8988T (cell line): ENCODE measurements at places on chromosomes 2 and 18.

GRCh38 chr18:67875944-67876343, 359.4 kb upstream of the DSEL start:
- DNase-seq = no peak

GRCh38 chr18:31243740-31244512, 74.0 kb upstream of the DSG1 start:
- no peak for DNase-seq

DNA sequence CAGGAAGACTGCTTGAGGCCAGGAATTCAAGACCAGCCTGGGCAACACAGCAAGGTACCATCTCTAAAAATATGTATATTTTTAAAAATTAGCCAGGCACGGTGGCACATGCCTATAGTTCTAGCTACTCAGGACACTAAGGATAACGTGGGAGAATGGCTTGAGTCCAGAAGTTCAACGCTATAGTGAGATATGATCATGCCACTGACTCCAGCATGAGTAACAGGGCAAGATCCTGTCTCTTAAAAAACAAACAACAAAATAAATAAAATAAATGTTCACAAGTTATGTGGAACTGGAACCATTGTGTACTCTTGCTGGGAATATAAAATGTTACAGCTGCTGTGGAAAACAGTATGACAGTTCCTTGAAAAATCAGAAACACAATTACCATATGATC, 47.2 kb downstream of the USP34 start:
- DNase-seq = no peak

- DNase-seq = no peak
These were observed 100.9 kb downstream of the CRIM1 start for GRCh38 chr2:36456227-36457175.

DNA sequence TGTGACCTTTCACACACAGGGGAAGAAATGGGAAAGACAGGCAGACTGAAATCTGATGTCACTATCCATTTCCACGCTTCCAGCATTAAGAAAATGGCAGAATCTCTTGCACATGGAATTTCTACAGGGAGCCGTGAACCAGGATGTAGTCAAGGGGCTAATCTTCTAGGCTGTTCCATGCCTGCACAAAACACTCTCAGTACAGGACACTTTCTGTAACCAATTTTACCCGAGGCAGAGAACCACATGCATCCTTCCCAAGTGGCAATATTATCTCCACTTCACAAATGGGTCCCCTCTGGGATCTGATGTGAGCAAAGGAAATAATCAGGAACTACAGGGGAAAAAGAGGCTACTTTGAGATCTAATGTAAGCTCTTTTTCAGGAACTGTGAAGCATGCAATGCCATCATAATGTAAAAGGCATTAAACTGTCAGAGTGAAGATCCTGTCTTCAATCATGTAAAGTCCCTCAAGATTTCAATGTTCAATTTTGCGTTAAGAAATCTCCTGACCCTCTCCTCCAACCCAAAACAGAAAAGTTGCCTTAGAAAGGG, 236.9 kb downstream of the RBM43 start:
- DNase-seq = no peak

DNA sequence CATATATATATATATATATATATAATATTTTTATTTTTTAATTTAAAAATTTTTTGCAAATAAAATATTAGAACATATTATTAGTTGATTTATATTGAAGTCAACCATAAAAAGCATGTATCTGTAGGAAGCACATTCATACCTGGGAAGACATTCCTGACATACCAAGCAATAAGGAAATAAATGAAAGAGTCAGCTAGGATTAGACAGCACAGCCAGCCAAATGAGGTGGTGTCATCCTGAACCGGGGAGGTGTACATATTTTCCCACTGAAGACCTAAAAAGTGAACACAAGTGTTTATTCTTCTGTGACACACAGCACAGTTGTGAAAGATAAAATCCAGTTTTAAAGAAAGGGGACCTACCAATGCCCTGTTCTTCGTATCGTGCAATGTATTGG, 149.2 kb downstream of the ABCA12 start:
- no peak for DNase-seq

GRCh38 chr2:173286153-173286809, 68.4 kb upstream of the CDCA7 start:
- DNase-seq = peak; percentile 17

- DNase-seq = no peak
These were observed 159.2 kb upstream of the SH3BP4 start for GRCh38 chr2:234792621-234793022.

DNA sequence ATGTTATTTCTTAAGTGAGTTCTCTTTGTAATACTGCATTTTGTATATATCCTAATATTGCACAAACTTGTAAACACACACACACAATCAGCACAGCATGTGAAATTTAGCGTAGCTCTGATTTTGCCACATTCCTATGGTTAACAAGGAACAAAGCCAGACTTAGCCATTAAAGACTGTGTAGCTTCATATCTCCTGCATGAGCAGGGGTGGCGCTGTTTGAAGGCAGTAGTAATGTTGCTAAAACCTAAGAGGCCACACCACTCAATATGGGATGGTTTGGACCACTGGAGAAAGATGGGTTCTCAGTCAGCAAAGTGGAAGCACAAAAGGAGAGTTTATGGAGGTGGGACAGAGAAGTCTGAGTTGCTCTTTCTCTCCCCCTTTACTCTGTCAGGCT, 61.1 kb upstream of the RND3 start:
- DNase-seq = peak; percentile 19

DNA sequence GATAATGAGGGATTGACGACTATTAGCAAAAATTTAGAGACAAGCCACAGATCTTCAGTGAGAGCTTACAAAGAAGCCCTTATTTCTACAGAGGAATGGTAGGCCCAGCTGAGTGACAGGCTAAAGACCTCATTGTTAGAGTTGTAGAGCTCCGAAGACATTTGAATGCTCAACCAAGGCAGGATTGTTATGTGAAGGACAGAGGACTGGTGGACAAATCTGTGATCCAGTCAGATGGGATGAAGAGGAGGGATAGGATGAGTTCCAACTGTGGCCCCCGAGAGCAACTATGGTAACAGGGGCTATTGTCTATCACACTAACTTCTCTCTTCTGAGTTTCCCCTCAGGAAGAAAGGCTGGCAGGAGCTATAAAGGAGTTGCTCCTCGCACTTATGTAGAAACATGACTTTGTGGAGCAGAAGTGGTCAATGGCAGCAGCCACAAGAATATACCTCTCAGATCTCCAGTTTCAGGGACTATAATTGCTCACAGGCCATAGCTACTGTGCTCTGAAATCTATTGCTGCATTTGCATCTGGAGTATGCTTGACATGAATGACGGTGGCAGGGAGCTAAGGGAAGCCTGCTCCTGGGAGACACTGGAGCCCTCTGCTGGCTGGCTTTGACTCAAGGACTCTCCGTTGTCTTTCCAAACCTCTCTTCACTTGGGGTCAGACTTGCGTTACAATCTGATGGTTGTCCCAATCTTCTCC, 50.3 kb upstream of the GREB1L start:
- DNase-seq = peak; percentile 48

GRCh38 chr2:75276093-75277029, 77.0 kb upstream of the TACR1 start:
- DNase-seq = no peak

DNA sequence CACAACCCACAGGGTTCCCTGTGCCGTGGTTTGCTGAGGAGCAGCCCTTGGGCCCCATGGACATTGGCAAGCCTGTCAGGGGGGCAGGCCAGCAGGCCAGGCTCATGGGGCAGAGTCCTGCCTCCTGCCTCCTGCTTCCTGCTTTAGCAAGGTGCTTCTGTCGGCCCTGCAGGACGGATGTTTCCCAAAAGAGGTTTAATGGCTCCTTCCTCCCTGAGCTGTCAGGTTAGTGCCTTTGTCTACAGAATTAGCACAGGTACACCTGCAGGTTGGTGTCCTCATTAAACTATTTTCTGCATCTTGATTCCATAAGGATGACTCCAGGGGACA, 152.3 kb downstream of the TTC32 start:
- DNase-seq = no peak

DNA sequence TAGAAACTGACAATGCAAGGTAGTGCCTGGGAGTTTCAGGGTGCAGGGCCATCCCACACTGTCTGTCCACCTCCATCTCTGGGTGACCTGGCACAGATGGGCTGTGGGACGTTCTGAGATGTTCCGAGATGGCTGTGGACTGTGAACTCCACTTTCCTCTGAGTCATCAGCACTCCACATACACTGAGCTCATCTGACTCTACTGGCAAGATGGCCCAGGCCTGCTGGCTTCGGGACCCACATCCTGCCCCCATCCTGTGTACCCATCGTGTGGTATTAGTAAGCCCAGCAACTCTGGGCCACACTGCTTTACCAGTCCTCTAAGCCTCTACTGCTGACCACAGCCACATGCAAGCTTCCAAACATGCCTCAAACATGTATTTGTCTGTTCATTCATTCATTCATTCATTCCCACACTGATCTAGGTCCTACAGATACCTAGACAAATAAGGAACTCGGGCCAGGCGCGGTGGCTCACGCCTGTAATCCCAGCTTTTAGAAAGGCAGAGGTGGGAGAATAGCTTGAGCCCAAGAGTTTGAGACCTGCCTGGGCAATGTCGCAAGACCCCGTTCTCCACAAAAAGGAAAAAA, 124.8 kb upstream of the CXCR4 start:
- DNase-seq = no peak

DNA sequence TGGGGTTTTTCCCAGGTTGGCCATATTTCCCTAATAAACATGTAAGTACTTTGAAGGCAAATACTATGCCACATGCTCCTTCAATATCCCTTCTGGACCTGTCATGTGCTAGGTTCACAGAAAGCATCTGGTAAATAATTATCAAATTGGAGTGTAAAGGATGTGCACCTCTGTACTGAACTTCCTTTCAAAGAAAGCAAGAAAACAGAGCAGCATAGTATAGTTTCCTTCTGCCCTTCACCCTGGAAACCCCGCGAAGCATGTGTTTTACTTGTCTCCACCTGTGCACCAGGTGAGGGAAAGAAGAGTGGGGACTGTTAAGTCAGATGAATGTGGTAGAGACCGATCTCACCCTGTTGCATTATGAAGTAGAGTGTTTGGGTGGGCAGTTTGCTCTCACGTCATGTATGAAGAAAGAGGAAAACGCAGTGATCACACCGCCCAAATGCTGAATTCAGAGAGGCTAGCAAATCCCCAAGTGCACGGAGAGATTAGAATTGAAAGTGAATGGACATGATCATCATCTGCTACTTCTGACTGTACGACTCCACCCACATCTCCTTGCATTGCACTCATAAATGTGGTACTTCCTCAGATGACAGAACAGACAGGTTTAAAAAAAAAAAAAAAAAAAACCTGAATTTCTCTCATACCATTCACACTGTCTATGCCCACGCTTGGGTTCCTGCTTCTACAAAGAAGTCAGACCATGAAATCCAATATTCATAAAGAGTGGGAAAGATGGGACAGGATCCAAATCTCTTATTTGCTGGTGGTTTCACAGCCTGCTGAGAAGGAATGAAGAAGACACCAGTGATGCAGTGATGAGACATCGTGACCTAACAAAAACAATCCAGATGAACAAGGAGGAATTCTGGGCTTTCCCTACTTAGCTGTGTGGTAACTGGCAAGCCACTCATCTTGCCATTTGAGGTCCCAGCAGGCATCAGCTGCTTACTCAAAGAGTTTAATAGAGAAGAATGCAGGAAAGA, 448.6 kb downstream of the BCL11A start:
- DNase-seq = no peak

GRCh38 chr2:169015943-169016342, 15.2 kb downstream of the ABCB11 start:
- DNase-seq = no peak

DNA sequence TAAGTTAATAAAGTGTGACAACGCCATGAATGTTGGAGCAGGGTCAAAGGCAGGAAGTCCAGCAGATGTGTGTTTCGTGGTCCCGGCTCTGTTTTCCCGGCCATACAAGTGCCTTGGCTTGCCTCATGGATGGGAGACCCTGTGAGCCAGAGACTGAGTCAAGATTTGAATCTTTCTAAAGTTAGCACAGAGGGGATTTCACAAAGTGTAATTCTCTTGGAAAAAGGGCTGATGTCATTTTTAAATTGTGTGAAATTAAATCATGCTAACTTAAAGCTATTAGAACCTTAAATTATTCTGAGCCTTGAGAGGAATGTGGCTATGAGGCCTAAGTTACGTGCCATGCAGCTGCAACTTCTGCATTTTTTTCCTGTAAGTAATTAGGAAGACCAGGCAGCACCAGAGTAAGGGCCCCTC, 38.3 kb upstream of the RALBP1 start:
- no peak for DNase-seq

DNA sequence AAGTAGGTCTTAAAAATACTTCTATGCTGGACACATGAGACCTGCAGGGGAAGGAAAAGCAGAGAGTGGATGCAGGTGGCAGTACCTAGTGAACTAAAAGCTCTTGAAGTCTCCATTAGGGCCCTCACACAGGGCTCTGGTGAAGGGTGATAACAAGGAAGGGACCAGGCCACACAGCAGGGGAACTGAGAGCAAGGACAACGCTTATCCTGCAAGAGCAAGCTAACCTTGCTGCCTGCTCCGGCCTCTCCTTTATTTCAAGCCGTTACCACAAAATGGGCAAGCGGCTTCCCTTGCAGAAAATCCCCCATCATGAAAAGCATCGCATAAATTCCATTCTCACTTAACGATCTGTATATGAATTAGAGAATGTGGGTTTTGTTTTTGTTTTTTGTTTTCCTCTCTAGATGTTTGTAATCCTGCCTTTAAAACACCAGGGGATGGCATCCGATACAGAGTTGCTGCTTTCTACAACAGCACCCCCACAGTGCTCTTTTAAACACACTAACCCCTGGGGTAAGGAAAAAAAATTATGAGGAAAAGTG, 64.5 kb downstream of the CACNB4 start:
- DNase-seq = no peak

GRCh38 chr2:71150082-71150816, 19.8 kb downstream of the MPHOSPH10 start:
- DNase-seq = no peak

- no peak for DNase-seq
These were observed 29.0 kb upstream of the GIGYF2 start for GRCh38 chr2:232667989-232668583.

DNA sequence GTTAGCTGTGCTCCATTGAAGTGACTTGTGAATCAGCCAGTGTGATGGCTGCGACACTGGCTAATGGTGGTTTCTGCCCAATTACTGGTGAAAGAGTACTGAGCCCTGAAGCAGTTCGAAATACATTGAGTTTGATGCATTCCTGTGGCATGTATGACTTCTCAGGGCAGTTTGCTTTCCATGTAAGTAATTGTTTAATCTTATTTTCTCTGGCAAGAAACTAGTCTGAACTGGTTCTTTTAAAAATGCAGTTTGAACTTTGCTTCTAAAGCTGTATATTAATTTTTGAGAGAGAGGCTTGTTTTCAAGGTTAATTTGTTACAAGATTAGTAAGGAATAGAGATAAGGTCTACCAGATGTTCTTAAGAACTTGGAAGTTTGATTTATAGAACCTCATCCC, 46.7 kb downstream of the GLS start:
- no peak for DNase-seq

DNA sequence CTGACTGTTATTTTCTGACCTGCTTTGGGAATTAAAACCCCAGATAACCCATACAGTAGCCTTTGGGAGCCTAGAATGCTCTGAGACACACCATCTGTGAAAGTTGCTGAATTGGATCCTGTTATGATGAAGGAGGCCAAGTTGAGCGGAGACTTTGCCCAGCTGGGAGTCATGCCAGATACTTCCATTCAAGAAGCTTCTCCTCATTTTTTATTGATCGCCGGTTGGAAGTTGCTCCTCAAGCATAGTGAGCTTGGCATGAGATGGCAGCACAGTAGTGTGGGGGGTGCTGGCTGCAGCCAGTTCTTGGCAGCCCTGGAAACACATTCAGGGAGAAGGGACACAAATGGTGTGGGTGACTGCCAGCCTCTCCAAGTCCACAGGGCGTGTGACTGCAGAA, 270.7 kb upstream of the NRP2 start:
- DNase-seq = no peak

- DNase-seq = no peak
These were observed 159.5 kb downstream of the SETBP1 start for GRCh38 chr18:44840058-44840790.
